ENCODE measurements at places on chromosomes 13 and 19.

- no peak for DNase-seq
Measured at GRCh38 chr13:85650613-85651012, 148.6 kb downstream of the SLITRK6 start.

- no peak for DNase-seq
Measured at GRCh38 chr13:84265257-84265764, 383.0 kb upstream of the SLITRK1 start.

DNA sequence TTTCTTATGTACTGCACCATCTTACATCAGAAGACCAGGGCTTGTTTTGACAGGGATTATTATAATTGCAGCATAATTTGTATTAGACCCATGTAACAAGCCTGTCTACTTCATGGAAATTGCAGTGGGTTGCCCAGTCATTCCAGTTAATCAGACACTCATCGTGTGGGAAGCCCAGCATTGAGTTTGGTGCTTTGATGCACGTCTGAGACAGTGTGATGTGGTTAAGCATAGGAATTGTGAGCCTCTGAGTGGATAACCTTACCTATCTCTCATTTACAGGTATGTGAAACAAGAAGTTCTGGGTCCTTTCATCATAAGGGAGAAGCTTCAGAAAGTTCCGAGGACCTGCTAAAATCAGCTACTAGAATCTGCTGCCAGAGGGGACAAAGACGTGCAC lies 12.8 kb downstream of the RGCC start:
- no peak for DNase-seq

DNA sequence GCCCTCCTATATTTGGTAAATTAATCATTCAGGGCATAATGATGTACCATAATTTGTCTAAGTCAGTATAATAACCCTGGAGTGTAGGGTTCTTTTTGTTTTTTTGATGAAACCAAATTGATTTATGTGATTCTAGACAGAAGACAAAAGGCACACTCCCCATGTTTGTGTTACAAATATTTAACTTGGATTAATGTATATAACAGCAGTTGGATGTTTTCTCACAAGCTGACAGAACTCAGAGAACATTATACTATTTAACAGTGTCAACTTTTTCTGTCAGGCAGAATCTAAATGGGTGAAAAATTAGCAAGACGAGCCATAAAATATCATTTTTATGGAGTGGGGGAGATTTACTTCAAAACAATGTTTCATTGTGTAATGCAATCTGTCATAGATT lies 15.2 kb downstream of the CBY2 start:
- DNase-seq: no peak

- peak; percentile 57 for DNase-seq
Measured at GRCh38 chr13:113207890-113208420, 514 bp downstream of the PCID2 start.

GRCh38 chr19:49155820-49156346 lies 687 bp upstream of the HRC start:
- DNase-seq: no peak

Measured in NCI-H774 (cell line).